Fibroblast of skin of scalp (primary cell): ENCODE measurements at places on chromosomes 4 and X.

DNA sequence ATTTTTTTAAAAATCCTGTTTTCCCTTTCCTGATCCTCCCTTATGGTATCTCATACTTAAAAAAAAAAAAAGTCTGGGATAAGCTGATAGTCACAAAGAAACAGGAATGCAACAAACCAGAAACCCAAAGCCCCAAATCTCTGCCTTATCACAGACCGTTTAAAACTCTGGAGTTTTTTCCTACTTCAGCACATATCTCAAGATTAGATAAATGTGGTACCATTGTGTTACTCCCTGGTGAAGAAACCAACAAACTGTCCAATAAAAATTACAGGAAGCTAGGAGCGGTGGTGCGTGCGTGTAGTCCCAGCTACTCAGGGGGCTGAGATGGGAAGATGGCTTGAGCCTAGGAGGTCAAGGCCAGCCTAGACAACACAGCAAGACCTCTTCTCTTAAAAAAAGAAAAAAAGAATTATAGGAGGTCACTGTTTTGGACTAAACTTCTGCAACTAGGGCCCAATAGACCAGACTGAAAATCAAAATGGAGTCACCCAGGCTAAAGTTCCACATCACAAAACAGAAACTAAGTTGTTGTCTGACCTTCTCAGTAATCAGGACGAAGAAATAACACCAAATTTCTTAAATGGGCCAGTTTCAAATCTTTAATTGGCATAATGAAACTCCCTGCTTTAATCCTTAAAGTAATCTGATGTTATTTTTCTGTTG is 51.9 kb downstream of the RBM47 start:
- no peak for DNase-seq

DNA sequence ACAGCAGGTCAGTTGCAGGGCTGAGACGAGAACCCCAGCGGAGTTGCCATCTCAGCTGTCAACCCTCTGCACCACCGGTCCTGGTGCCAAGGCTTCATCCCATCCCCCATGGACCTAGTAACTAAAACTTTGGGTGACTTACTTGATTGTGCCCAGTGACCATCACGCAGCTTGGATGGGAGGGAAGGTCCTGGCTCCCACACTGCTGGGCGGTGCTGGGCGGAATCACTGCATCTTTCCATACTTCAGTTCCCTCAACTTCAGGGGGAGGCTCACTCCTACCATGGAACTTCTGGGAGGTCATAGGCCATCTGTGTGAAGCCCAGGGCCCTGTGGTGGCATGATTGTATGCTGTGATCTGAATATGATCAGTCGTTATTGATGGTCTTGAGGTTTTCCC is 26.2 kb upstream of the JAKMIP1 start:
- DNase-seq = no peak

GRCh38 chr4:153116801-153117200 is 87.4 kb upstream of the TRIM2 start:
- DNase-seq = no peak

DNA sequence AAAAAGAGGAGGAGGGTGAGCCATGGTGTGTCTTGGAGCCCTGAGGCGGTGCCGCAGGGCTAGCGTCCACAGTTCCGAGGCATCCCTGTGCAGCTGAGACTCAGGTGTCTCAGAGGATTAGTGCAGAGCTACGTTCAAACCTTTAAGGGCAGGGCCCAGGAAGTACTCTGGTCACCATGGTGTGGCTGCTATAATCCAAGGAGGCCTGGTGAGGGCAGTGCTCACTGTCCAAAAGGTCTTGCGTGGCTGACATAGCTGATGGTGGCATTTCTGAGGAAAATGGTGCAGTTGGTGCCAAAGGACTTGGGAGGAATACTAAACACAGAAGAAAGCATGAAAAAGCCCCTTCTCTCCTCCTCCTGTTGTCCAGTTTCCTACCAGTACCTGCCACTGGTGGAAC is 146.9 kb downstream of the DCHS2 start:
- no peak for DNase-seq

DNA sequence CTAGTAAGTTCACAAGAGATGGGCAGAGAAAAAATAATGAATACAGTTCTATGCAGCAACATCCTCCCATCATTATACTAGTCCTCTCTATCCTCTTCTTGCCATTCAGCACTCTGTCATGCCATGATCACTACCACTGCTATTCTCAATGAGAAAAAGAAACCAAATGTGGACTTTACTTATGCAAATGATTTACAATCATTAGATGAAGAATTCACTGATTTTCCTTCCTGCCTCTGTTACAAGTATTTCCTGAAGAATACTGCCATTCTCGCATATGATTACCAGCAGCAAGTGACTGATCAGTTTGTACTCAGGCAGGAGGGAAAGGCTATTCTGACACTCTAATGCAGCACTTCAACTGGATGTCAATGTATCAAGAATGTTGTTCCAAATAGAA is 50.3 kb downstream of the WDFY3 start:
- no peak for DNase-seq

DNA sequence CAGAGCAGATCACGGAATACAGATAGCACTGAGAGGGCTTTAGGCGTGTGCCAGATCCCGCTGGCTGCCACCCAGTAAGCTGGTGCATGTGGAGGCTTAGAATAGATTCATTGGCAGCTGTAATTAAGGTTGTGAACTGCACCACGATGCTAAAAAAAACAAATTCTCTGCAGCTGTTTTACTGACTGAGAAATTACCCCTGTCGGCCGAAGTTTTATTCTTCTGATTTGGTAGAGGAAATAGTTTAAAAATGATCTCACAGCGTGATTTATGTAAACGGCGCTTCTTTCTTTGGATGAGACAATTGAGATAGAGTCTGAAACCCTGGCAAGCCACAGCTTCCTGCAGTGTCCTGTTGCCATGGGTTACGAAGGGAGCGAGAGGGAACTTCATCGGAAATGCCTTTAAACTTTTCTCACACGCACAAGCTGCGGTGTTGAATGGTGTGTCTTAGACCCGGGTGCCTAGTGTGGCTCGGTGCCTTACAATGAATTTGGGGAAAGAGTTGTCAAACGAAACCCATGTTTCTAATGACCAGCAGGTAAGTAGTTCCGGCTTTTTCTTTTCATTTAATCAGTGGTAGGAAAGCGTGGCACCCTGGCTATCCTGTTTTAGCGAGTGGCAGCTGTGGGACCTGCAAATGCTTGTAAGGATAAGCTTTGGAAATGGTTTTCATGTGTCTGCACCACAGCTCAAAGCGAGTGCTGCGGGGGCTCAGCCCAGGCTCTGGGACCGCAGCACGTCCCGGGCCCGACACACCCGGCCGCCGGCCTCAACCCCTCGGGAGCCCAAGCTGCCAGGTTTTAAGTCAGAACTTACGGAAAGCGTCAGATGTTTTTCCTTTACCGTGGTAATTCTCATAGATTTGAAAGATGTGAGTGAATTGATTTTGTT is 71.7 kb upstream of the HGFAC start:
- DNase-seq = peak; percentile 96

DNA sequence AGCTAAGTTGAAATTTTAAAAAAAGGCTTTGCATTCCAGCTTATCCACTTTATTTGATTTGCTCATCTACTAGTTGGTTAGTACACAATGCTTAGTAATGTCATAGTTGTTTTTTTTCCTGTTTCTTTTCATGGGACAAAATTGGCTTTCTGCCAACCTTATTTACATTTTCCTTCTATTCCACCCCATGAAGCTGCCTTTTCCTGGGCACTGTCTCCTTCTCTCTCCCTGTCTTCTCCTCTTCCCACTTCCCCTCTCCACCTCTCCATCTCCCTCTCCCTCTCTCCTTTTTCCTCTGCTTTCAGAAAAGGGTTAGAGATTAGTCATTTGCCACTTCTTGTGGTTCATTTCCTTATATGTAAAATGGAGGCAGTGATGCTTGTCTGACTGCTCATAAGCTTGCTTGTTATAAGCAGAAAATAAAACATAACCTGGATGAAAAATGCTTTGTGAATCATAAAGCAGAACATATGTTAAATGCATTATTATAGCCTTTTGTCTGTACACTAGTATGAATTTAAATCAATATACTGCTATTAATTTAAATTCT is 181.9 kb downstream of the CEP135 start:
- peak; percentile 21 for DNase-seq

DNA sequence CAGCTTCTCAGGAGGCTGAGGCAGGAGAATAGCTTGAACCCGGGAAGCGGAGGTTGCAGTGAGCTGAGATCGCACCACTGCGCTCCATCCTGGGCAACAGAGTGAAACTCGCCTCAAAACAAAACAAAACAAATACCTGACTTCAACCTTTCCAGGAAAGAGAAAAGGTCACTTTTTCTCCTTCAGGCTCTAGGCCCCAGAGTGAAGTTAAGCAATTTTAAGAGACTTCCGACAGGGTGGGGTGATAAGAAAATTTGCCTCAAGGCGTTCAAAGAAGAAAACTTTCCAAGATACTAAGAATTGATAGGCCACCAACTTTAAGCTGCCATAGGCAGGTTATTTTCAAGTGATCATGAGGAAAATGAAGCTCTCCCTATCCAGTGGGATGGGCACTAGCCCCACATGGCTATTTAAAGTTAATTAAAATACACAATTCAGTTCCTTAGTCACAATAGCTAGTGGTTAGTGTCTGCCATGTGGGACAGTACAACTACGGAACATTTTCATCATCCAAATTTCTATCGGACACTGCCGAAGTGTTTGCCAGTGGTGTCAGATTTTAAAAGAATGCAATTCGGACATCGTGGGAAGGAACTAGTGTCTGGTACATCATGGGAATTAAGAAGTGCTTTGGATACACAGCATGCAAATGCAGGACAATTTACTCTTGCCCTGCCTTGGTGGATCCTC is 33.0 kb downstream of the SMS start:
- DNase-seq = no peak
